NB4 (cell line): ENCODE measurements at places on chromosomes 1 and 21.

GRCh38 chr1:106435269-106435668 is 621.2 kb upstream of the PRMT6 start:
- peak; percentile 16 for DNase-seq

GRCh38 chr1:56435434-56436262 is 143.7 kb downstream of the PLPP3 start:
- no peak for DNase-seq

DNA sequence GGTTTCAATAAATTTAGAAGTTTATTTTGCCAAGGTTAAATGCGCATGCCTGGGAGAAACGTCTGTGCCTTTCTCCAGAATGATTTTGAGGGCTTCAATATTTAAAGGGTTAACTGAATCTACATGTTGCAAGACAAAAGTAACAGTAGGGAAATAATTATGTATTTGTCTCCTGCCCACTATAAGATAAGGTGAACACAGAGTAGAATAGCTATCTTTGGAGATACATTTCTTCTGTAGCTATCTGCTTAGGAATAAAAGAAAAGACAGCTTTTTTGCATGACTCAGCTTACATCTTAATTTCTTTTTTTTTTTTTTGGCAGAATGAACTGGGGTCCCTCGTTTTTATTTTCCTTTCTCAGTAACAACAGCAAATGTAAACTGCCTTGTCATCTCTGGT is 1351.6 kb downstream of the AMY1C start:
- DNase-seq = no peak

- peak; percentile 59 for DNase-seq
Observed at GRCh38 chr1:23168079-23168444, 594 bp downstream of the LUZP1 start.

GRCh38 chr1:165910764-165911421 is 83.5 kb downstream of the UCK2 start:
- DNase-seq = no peak

DNA sequence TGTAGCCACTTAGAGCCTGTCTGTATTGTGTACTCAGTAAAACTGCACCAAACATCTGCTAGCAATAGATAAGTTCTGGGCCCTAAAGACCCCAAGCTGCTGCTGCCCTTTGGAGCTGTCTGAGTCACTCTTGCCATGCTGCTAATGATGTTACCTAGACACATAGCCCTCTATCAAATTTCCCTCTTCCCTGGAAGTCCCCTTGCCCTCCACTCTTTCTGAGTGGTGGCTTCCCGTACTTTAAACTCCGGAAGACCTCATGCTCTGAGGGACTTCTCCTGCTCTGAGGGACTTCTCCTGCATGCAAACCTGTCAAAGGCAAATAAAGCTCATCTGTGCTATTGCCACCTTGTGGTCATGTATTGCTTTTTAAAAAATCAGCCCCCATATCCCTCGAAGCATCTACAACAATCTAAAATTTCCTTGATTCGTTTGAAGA is 34.0 kb downstream of the FH start:
- DNase-seq = peak; percentile 37

DNA sequence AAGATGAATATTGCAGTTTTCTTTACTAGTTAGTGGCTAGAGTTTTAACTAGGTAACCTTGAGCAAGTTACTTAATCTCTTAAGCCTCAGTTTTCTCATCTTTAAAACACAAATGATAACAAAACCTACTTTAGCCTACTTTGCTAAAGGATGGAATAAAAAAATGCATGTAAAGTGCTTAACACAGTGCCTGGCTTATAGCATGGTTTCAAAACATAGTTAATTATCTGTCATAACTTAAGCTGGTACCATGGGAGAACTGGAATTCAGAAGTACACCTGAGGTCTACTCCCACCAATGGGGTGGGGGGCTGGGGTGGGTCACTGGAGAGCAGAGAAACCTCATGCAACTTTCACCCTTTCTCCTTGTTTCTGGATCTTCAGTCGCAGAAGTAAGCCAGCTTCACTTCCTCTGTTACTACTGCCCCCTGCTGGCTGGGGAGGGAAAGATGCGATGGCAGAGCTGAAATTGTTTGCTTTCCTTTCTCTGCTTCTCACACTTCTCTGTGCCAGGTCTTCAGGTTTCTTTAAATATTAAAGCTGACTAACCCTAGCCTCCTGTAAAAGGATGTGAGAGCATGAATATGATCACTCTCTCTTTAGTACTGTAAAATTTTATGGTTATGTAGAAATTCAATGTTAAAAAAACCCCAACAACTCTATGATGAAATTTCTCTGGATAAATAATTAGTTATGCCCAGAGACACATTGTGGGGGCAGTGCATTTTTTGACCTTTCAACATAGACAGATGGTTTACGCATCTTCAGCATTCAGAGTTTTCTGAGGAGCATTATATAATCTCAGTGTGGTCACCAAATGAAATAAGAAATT is 324.2 kb downstream of the HLX start:
- peak; percentile 73 for DNase-seq

GRCh38 chr1:150777544-150777943 is 12.0 kb upstream of the CTSS start:
- no peak for DNase-seq

DNA sequence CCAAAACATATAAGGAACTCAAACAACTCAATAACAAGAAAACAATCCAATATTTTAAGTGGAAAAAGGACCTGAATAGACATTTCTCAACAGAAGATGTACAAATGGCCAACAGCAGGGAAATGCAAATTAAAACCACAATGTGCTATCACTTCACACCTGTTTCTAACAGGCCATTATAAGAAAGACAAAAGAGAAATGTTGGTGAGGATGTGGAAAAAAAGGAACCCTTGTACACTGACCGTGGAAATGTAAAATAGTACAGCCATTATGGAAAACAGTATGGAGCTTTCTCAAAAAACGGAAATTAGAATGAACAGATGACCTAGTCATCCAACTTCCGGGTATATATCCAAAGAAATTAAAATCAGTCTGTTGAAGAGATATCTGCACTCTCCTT is 37.8 kb upstream of the CD2 start:
- no peak for DNase-seq

GRCh38 chr1:185850366-185850765 is 116.2 kb downstream of the HMCN1 start:
- no peak for DNase-seq

GRCh38 chr1:109977657-109978378 is 6.7 kb upstream of the AHCYL1 start:
- DNase-seq = no peak

DNA sequence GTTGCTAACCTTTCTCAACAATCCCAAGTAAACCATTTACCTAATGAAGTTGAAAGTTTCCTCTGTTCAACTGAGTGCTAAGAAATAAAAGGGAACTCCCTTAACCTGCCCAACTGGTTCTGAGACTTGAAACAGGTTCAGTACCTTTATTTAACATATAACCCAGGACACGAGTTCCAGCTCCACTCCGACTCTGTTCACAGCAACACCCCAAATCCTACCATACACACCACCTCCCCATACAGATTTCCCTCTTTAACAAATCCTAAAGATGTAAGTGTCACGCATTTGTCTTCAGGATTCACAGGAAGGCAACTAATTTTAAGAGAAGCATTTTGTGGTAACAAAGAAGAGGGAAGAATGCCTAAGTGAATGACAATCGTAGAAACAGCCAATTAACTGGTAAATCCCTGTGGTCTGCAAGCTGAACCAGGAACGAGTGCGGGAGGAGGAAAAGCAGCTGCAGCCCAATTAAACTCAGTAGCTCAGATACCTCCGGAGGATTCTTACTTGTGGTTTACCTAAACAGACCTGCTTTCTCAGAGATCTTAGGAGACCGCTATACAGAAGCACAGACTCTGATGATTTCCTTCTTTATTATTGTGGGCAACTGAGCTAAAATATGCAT is 134.5 kb upstream of the MAGI3 start:
- no peak for DNase-seq

- no peak for DNase-seq
Observed at GRCh38 chr1:202498542-202498941, 150.0 kb downstream of the PPP1R12B start.

DNA sequence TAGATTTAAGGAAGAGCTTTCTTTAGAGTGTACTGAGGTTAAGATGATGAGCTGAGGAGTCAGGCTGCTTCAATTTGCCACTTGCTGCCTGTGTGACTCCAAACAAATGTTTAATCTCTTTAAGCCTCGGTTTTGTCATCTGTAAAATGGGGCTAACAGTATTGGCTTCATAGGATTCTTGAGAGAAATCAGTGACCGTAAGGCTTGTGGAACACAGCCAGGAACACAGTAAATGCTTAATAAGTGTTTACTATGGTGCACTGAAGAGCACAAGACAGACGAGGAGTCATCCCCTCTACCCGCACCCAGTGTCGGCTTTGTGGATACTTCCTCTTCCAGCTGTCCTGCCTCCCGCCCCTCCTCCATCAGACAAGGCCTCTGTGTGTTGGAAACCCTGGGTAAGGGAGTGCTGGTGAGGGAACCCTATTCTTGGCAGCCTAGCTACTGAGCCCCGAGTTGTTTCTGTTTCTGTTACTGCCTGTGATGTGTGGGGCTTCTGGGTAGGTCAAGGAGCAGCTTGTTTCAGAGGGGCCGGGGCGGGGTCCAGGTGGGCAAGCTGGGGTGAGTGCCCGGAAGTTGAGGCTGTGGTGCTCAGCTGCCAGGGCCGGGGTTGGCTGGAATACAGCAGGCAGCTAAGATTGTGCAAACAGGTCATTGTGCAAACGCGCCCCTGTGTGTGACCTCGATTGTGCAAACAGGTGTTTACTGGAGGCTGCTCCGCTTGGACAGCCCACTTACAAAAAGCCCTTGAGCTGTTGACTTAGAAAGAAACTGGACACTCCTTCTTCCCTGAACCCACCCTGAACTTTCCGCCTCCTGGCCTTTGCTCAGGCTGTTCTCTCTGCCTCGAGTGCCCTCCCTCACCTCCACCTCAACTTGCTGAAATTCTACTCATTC is 4.0 kb upstream of the CSF3R start:
- peak; percentile 94 for DNase-seq

DNA sequence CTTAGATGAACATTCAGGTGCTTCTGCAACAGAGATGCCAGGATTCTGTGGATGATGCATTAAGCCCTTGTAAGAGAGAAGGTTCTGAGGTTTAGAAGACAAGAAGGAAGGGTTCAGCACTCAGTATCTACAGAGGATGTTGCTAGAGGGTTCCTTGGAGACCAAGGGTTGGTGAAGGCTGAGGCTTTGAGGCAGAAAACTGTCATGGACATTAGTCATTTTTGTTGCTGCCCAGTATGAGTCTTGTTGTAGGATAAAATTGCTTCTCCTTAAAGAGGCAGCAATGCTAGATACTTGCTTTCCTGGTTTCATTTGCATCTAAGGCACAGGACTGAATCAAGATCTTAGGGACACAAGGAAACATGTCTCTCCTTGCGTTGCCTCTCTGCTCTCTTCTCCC is 319.4 kb upstream of the NFIA start:
- DNase-seq = no peak

DNA sequence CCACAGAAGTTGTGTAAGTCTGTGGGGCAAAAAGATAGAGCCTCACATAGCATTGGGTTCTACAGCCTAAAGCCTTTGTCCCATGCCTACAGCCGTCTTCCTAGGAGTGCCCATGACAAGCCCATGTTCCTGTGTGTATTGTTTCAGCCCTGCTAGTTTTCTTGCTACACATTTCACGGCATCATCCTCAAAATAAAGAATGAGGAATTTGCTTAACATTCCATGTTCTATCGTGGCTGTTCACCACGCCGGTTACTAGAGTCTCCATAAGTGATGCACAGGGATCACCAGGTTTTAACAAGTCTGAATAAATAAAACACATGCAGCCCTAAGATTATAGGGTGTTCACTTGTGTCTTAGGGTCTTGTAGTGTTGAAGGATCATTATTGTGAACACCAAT is 87.4 kb upstream of the NGF start:
- no peak for DNase-seq

DNA sequence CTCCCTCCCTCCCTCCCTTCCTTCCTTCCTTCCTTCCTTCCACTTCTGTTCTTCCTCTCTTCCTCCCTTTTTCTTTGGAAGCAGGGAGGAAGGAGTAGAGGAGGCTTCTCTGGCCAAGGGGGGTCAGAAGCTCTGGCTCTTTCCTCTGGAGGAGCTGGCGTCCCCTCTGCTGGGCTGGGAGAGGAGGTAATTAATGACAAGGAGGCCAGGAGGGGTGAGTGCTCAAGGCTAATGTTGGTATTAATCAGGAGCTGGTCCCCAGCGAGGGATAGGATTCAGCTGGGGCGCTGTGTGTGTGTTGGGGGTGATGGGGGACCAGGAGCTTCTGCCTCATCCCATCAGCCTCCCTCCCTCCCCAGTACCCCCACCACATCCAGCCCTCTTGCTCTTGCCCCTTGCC is 6.2 kb upstream of the PEAR1 start:
- no peak for DNase-seq

DNA sequence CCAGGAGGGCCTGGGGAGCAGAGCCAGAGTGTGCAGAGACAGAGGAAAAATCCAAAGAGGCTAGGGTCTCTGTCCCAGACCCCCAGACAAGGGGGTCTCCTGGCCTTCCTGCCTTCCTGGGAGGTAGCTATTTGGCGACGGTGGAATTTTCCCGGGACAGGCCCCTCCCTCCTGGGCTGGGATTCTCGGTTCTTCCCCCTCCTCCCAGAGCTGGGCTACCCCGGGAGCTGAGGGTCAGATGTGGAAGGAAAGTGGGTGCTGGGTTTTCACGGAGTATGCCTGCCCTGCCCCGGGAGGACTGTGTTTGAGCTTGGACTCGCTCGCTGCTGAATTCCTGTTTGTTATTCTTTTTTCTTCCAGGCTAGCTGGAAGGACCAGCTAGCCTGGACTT is 759 bp downstream of the AMPD2 start:
- no peak for DNase-seq

- no peak for DNase-seq
Observed at GRCh38 chr1:54956726-54957125, 23.7 kb upstream of the TMEM61 start.

DNA sequence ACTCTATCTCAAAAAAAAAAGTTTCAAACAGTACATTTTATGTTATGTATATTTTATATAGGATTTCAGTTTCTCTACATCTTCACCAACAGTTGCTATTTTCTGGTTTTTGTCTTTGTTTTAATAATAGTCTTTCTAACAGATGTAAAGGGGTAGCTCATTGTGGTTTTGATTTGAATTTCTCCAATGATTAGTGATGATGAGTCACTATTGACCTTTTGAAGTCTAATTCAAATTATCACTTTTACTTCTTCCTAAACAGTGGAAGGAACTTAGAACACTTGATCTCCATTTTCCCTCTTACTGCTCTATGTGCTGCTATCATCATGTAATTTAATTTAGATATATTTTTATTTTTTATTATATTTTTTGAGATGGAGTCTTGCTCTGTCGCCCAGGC is 31.7 kb upstream of the SHCBP1L start:
- DNase-seq = no peak

- no peak for DNase-seq
Observed at GRCh38 chr1:58620259-58620658, 43.2 kb upstream of the TACSTD2 start.

- DNase-seq = peak; percentile 54
Observed at GRCh38 chr1:19468397-19468956, 16.9 kb downstream of the CAPZB start.
